ENCODE measurements at places on chromosomes 13 and 19.

- DNase-seq: no peak
Observed at GRCh38 chr13:27264181-27264580, 6.4 kb upstream of the RASL11A start.

GRCh38 chr19:5971714-5972354 lies 6.1 kb downstream of the RANBP3 start:
- DNase-seq: no peak

- no peak for DNase-seq
Observed at GRCh38 chr13:95605448-95606125, 38.9 kb downstream of the DZIP1 start.

DNA sequence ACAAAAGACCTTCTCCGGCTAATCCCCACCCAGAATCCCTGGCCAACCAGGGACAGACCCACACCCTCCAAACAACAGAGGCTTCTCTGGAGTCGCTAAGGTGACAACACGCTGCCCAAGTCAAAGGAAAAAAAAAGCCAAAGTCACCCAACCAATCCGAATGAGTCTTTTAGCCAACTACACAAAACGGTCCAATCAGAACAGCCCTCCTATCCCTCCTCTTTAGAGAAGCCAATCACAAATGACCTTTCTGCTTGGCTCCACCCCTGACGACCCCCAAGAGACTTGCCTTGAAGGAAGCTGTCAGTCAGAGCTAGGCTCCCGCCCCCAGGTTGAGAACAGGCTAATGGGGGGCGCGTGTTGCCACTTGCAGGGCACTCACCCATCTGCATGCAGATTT lies 6.6 kb upstream of the FBXW9 start:
- DNase-seq: no peak

DNA sequence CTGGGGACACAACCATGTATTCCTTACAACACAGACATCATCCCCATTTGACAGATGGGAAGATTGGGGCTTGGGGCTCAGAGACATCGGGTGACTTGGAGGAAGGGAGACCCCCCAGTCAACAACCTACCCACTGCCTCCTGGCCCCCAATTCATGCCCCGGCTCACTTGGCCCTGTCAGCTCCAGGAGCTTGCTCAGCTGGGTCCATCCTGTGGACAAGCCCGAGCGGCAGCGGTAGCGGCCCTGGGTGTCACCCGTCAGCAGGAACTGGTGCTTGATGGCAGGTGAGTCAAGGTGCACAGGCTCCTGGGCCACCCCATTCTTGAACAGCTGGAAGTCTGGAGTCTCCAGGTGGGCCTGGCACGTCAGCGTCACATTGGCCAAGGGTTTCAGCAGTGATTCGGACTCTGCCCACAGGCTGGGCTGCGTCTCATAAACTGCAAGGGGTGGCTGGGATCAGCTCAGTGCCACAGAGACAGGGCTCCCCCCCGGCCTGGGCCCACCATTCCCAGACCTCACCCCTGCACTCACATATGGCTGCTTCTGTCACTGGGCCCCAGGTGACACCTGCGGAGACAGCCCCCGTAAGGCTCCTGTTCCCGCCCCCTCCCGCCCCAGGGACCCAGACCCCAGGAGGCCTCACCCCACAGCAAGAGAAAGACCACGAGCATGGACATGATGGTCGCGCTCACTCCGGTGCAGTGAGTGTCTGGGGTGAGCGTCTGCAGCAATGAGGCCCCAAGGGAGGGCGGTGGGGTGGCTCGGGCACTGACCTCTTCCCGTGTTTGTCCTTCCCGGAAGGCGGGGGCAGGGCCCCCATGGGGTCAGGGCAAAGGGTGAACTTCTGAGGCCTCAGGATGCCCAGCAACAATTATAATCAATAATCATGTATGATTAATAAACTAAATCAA lies at the start of gene A1BG:
A1BG (minus strand) TSS at position 733 of the 912 bp plus-strand sequence; CDS start at position 678, 55 bp downstream.
- DNase-seq: no peak

GRCh38 chr19:45476304-45476703 lies 8.5 kb downstream of the FOSB start:
- DNase-seq: no peak

GRCh38 chr19:44823373-44823698 lies 14.4 kb downstream of the BCAM start:
- no peak for DNase-seq

DNA sequence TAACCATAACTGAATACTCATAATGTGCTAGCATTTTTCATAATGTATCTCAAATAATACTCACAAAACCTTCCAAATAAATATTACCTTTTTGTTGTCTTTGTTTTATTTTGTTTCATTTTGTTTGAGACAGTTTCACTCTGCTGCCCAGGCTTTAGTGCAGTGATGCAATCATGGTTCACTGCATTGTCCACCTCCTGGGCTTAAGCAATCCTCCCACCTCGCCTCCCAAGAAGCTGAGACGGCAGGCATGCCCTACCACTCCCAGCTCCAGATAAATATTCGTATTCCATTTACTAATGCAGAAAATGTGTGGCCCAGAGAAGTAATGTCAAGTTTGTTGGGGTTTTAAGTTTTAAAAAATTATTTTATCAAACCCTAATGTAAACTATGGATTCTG lies 739.1 kb downstream of the GPC5 start:
- DNase-seq: no peak

All from stimulated activated CD8-positive, alpha-beta memory T cell treated with anti-CD3 and anti-CD28 coated beads, Interleukin-4, amount 100 ng/mL, for 4 hours (primary cell).